ENCODE measurements at places on chromosomes 16 and 17.

GRCh38 chr17:73710095-73710592 is 65.9 kb upstream of the SDK2 start:
- DNase-seq = peak; percentile 65

GRCh38 chr17:62045109-62045508 is 20.0 kb downstream of the MED13 start:
- no peak for DNase-seq

- DNase-seq = no peak
These were observed 9.9 kb downstream of the ITPRIPL2 start for GRCh38 chr16:19123535-19124178.

GRCh38 chr17:66769911-66770310 is 65.0 kb upstream of the CACNG5 start:
- no peak for DNase-seq
